ENCODE measurements at places on chromosomes 7 and 10. TPM values are rescaled to one million over a fixed set of nuclear protein-coding genes. Genes with fewer than 3 reads are reported as not detected.

- H3K27ac ChIP-seq: no peak overlapping the region
- no peak overlapping the region for H3K4me3 ChIP-seq
- no peak for DNase-seq
Measured at GRCh38 chr7:116632384-116632783, 39.6 kb upstream of the MET start.

- DNase-seq: no peak
- H3K4me1 ChIP-seq: no peaks in the 10 kb centered on the region
- no peak overlapping the region for H3K4me3 ChIP-seq
- no peak overlapping the region for H3K27ac ChIP-seq
Measured at GRCh38 chr7:101357433-101357832, 5.2 kb upstream of the COL26A1 start.

- H3K36me3 ChIP-seq: no peaks in the 10 kb centered on the region
- H3K4me3 ChIP-seq: no peak overlapping the region
- DNase-seq: no peak
- H3K27ac ChIP-seq: no peak overlapping the region
- no peaks in the 10 kb centered on the region for H3K4me1 ChIP-seq
Measured at GRCh38 chr7:106968160-106968559, 76.3 kb upstream of the PRKAR2B start.

- peaks cover 20% of the 10 kb centered on the region for H3K4me1 ChIP-seq
- no peaks in the 10 kb centered on the region for H3K36me3 ChIP-seq
- DNase-seq: peak; percentile 3
- H3K4me3 ChIP-seq: peak overlapping the region; percentile 69
Measured at GRCh38 chr10:118047157-118047719, 497 bp upstream of the RAB11FIP2 start.

GRCh38 chr7:7790041-7790741 lies 71.8 kb upstream of the RPA3 start:
- no peak overlapping the region for H3K4me3 ChIP-seq
- H3K36me3 ChIP-seq: no peaks in the 10 kb centered on the region
- no peaks in the 10 kb centered on the region for H3K27me3 ChIP-seq
- no peaks in the 10 kb centered on the region for H3K4me1 ChIP-seq

DNA sequence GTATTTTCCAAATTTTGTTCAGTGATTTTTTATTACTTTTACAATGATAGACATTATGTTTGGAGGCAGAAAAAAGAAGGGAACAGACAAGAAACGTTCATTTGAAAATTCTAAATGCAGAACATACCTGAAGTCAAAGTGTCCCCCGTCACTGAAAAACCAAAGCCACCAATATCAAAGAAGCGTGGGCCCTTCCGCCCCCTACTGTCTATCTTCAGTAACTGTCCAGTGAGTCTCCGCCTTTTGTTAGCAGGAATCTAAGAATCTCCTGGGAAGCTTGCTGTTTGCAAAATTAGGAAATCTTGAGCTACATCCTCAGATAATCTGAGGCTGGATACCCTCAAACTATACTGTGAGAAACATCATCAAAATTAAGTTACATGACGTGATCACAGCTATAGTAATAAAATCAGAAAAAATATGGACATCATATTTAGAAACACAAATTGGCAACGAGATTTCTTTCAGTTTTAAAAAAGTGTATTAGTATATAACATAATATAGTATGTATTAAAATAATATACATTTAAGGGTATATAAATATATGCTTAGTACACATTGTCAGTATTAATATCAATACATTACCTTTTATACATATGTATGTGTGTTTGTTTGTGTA lies 169.3 kb upstream of the AKR1E2 start:
- H3K36me3 ChIP-seq: no peaks in the 10 kb centered on the region
- peak; percentile 61 for DNase-seq
- no peak overlapping the region for H3K4me3 ChIP-seq
- H3K27ac ChIP-seq: no peak overlapping the region
- no peaks in the 10 kb centered on the region for H3K27me3 ChIP-seq

DNA sequence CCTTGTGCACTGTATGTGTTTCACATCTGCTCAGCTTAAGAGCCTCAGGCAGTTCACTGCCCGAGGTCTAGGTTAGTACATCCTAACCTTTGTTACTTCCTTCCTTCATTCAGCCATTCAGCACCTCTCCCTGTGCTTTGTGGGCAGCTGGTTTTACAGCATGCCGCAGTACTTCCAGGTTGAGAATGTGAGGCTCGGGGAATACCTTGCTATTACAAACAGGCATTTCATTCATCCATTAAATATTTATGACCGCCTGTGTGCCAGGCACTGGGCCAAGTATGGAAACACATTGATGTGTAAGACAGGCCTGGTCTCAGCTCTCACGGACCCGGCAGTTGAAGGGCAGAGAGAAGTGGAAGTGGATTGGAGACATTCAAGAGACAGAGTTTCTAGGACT lies 82.4 kb downstream of the SHH start:
- peaks cover 5% of the 10 kb centered on the region for H3K4me1 ChIP-seq
- H3K27ac ChIP-seq: no peak overlapping the region
- no peaks in the 10 kb centered on the region for H3K27me3 ChIP-seq
- DNase-seq: no peak

Gene HMX3
- polyA plus RNA-seq: not detected

Gene PTPRZ1
- not detected for polyA plus RNA-seq

Gene SEC61G
- 200 TPM for polyA plus RNA-seq

DNA sequence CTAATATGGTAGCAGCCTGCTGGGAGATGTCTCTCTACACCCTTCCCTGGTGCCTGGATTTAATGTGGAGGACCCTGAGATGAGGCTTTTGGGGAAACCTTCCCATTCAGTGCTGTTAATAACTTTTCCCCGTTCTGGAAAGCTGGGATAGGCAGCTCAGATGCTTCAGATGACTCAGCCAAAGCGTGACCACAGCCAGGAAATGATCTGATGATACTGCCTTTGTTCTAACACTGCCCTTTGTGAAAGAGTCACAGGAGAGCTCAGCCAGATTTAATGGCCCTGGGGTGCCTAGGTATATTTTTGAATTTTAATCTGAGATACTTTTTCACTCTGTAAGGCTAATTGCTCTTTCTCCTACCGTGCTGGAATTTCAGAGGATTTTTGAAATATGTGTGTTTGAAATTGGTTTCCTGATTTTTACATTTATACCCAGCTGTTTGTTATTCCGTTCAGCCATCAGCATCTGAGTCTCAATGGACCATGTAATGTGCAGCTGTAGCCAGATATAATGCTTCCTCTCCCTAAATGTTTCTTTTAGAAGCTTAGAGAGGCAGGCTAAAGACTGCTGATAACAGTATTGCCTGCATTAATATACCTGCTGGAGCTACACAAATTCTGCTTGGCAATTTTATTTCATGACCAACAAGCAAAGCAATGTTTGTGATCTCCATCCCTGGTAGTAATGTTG lies 17.8 kb downstream of the CELF2 start:
- H3K27me3 ChIP-seq: peaks cover 2% of the 10 kb centered on the region
- no peaks in the 10 kb centered on the region for H3K36me3 ChIP-seq
- no peak overlapping the region for H3K4me3 ChIP-seq
- H3K4me1 ChIP-seq: no peaks in the 10 kb centered on the region
- DNase-seq: no peak
- H3K27ac ChIP-seq: no peak overlapping the region

Gene CD36
- polyA plus RNA-seq: 1,210 TPM

DNA sequence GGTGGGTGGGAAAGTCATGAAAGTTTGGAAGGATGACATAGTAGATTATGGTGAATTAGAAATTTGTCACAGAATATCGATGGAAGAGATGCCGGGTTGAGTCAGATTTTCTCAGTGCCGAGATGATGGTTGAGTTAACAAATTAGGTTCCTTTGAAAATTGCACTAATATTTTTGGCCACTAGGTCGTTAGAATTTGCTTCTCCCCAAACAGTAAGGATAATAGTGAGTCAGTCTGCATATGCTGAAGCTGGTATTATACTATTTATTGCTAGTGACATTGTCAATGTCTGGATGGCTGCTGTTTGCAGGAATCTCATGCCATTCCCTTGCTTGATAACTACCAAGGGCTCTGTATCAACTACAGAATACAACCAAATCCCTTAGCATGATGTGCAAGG lies 37.7 kb upstream of the MINDY3 start:
- no peak for DNase-seq
- no peak overlapping the region for H3K4me3 ChIP-seq
- no peak overlapping the region for H3K27ac ChIP-seq
- H3K36me3 ChIP-seq: no peaks in the 10 kb centered on the region
- H3K27me3 ChIP-seq: no peaks in the 10 kb centered on the region
- no peaks in the 10 kb centered on the region for H3K4me1 ChIP-seq

Gene SOSTDC1
- polyA plus RNA-seq: not detected

DNA sequence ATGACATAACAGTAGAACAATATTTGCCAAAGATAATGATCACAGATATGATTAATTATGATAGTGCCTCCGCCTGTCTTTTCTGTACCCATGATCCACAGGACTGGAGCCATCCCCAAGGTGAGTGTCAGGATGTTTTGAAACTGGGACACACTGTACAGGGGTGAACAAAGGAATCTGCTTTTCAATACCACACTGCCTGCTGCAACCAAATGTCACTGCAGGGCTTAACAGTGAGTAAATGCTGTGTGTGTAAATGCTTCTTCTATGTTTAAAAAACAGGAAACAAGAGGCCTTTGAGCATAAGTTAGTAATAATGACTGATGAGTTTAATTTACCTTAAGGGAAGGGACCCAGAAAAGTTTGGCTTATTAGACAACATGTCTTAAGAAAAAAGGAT lies 65.2 kb downstream of the HBP1 start:
- no peak overlapping the region for H3K4me3 ChIP-seq
- H3K27me3 ChIP-seq: no peaks in the 10 kb centered on the region
- peaks cover 14% of the 10 kb centered on the region for H3K36me3 ChIP-seq
- H3K27ac ChIP-seq: no peak overlapping the region
- no peak for DNase-seq
- H3K4me1 ChIP-seq: no peaks in the 10 kb centered on the region

DNA sequence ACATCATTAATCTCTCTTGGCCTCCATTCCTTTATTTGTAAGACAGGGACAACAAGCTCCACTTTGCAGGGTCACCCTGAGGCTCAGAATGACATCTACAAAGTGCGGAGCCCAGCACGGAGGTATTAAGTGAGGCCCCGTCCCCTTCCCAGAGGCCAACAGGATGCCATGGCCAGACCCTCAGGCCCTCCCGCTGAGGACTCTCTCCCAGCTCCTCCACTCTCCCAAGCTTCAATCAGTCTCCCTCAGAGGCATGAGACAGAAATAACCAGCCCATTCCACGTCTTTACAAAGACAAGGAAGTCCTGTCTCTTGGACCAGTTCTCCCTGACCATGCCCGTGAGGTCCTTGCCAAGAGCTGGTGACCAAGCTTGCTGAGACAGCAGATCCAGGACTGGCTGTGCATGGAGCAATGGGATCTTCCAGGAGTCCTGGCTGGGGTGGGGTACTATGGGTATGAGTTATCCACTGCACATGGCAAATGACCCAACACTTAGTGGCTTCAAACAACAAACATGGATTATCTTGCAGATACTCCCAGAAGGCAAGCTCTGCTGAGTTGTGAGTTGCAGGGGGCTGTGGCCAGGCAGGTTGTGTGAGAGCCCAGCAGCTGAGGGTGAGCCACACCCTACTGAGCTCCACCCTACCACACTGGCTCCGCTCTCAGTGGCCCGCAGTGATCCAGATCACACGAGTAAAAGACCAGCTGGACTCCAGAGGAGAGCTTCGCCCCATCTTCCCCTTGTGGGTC lies 4.3 kb upstream of the PPIF start:
- no peaks in the 10 kb centered on the region for H3K27me3 ChIP-seq
- no peaks in the 10 kb centered on the region for H3K36me3 ChIP-seq
- H3K4me3 ChIP-seq: no peak overlapping the region
- peaks cover 40% of the 10 kb centered on the region for H3K4me1 ChIP-seq
- H3K27ac ChIP-seq: no peak overlapping the region

DNA sequence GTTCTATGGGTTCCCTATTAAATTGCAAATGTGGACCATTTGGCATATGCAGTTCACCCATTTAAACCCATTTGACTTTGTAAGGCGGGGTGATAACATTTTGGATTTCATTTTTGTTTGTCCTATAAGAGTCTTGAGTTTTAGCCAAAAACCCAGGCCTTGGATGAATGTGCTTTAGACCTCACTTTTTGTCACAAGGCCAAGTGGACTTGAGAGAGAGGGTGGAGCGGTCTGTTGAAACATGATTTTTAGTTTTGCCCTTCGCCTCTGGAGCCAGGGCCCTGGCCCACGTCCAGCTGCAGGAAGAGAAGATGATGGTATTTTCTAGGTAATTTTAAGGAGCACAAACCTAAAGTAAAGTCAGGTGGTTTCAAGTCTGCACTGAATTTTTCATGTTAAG lies 260.1 kb downstream of the SLC25A13 start:
- H3K4me1 ChIP-seq: no peaks in the 10 kb centered on the region
- H3K27ac ChIP-seq: no peak overlapping the region
- H3K36me3 ChIP-seq: no peaks in the 10 kb centered on the region
- DNase-seq: no peak
- H3K4me3 ChIP-seq: no peak overlapping the region
- H3K27me3 ChIP-seq: no peaks in the 10 kb centered on the region

- H3K4me3 ChIP-seq: no peak overlapping the region
- H3K27ac ChIP-seq: no peak overlapping the region
- DNase-seq: no peak
- H3K27me3 ChIP-seq: no peaks in the 10 kb centered on the region
Measured at GRCh38 chr10:63161592-63161991, 28.5 kb downstream of the NRBF2 start.

- H3K27me3 ChIP-seq: no peaks in the 10 kb centered on the region
- no peaks in the 10 kb centered on the region for H3K36me3 ChIP-seq
Measured at GRCh38 chr7:102426268-102427018, 6.9 kb upstream of the ORAI2 start.

DNA sequence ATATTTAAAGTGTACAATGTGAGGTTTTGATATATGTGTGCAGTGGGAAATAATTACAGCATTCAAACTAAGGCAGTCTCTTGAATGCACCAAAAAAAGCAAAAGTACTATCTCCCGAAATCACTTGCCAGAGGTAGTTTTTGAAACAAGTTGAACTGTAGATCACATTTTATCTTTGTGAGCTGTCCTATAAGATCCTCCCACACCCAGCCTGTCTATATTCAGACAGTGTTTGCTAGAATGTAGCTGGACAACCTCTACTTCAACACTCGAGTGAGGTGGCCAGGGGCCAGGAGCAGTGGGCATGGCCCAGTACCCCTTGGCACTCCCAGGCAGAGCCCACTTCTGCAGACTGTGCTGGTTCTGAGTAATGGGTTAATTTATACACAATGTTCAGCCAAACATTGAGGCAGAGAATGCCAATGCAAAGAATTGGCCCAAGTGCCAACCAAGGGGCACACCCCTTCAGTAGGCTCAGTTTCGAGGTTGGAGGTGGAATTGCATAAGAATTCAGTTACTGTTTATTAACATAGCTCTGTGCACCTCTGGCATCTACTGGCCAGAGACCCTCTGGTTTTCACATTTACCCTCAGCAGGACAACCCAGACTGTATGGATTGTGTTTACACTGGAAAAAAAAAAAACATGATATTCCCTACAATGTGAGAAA lies 70.5 kb downstream of the AHR start:
- peak overlapping the region; percentile 92 for H3K27ac ChIP-seq
- peaks cover 38% of the 10 kb centered on the region for H3K4me1 ChIP-seq
- H3K36me3 ChIP-seq: no peaks in the 10 kb centered on the region
- H3K4me3 ChIP-seq: peak overlapping the region; percentile 46
- no peaks in the 10 kb centered on the region for H3K27me3 ChIP-seq

Gene SEMA3C
- 14.1 TPM for polyA plus RNA-seq

Gene OLAH
- polyA plus RNA-seq: 0.09 TPM

Gene PLCE1
- not detected for polyA plus RNA-seq

Gene CCL26
- polyA plus RNA-seq: not detected

- H3K4me3 ChIP-seq: no peak overlapping the region
- H3K27me3 ChIP-seq: no peaks in the 10 kb centered on the region
- no peaks in the 10 kb centered on the region for H3K36me3 ChIP-seq
- H3K4me1 ChIP-seq: no peaks in the 10 kb centered on the region
Measured at GRCh38 chr7:138875794-138876193, 77.8 kb upstream of the ATP6V0A4 start.

GRCh38 chr7:41567031-41567730 lies 135.7 kb downstream of the INHBA start:
- DNase-seq: peak; percentile 3
- no peaks in the 10 kb centered on the region for H3K27me3 ChIP-seq
- peak overlapping the region; percentile 63 for H3K27ac ChIP-seq
- H3K4me3 ChIP-seq: no peak overlapping the region
- H3K36me3 ChIP-seq: no peaks in the 10 kb centered on the region
